ENCODE measurements at places on chromosomes 3 and 15.

- DNase-seq = no peak
Observed at GRCh38 chr3:60909526-60909925, 341.7 kb downstream of the FHIT start.

DNA sequence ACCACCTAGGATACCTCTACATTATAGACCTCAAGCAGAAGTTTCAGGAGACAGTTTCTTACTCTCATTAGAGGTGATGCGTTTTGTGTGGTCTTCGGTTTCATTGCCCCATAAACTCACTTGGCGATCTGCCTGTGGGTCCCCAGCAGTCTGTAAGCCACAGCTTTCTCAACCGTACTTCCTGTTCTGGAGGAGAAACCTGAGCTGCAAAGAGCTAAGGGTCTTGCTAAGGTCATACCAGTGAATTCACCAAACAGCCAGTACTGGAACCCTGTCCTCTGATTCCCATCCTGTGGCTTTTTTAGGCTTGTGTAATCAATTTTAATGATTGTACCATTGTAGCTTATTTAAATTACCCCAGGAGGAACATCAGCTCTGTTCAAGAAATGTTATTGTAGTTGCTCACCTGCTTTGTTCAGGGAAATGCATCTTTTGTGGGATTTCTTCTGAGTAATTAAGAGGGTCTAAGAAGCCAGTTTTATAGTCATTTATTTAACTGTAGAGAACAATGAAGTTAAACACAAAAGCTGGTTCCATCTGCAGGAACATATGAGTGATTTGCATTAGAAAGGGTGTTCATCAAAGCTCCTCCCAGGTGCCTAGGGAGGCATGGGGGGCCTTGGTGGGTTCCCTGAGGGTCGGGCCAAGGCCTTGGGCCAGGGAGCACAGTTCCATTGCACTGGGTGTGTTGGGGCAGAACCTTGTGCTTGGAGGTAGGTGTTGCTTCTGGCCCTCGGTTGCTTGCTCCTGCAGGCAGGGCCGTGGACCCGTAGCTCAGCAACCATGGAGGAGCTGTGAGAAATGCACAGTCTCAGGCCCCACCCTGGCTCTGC, 69.6 kb downstream of the APBA2 start:
- DNase-seq = no peak

DNA sequence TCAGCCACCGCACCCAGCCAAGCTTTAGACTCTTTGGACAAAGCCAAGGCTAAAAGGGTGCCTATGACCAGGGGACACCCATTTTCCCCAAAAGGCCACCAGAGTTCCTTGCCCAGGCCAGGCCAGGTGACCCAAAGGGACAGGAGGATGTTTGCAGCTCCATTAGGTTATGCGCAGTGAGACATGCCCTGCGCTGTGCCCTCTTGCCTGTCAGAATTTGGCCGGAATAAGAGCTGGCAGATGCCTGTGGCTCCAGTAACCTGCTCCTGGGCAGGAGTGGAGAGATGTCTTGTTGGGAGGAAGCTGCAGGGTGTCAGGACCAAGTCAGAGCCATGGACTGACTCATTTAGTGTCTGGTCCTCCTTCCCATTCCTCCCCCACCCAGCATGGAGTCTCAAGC, 20.5 kb downstream of the DNASE1L3 start:
- DNase-seq = no peak

DNA sequence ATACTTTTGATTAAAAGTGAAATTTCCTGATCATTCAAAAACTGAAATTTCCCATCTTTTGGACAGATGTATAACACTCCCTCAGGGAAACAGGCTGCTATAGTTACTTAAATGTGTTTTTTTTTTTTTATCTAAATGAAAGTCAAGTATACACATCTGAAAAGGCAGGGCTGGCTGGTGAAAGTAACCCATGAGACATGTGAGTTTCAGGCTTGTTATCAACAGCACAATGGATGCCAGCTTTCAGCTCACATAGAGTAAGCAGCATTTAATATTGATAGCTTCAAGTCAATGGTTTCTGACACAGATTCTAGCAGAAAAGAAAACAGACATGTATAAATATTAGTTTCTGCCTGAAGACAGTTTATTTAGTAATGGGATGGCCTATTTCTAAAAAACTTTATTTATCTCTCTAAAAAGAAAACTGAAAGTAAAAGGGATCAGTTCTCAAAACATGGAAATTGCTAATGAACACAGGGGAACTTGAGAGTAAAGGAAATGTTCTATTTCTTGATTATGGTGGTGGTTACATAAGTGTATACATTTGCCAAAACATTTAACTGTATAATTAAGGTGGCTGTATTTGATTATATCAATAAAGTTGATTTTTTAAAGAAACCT, 89.7 kb upstream of the CMC1 start:
- DNase-seq = no peak

- peak; percentile 29 for DNase-seq
Observed at GRCh38 chr3:183224180-183224970, 28.7 kb upstream of the B3GNT5 start.
